ENCODE measurements at places on chromosomes 1 and 21. TPM values are rescaled to one million over a fixed set of nuclear protein-coding genes. Genes with fewer than 3 reads are reported as not detected.

The TAS1R2 gene
- polyA plus RNA-seq: not detected

The SGIP1 gene
- 1.4 TPM for polyA plus RNA-seq

The C1QB gene
- 351 TPM for polyA plus RNA-seq

The TBX19 gene
- 1.8 TPM for polyA plus RNA-seq

The CCNL2 gene
- polyA plus RNA-seq: 146 TPM

The KCNE1 gene
- polyA plus RNA-seq: 0.48 TPM

The TSSK3 gene
- polyA plus RNA-seq: 0.73 TPM

GRCh38 chr21:16353764-16354163 lies 624.0 kb downstream of the USP25 start:
- DNase-seq: no peak

GRCh38 chr21:42361286-42361685 lies 5.0 kb downstream of the TFF1 start:
- DNase-seq: no peak

- DNase-seq: no peak
Measured at GRCh38 chr1:17550729-17551584, 11.5 kb downstream of the ARHGEF10L start.

DNA sequence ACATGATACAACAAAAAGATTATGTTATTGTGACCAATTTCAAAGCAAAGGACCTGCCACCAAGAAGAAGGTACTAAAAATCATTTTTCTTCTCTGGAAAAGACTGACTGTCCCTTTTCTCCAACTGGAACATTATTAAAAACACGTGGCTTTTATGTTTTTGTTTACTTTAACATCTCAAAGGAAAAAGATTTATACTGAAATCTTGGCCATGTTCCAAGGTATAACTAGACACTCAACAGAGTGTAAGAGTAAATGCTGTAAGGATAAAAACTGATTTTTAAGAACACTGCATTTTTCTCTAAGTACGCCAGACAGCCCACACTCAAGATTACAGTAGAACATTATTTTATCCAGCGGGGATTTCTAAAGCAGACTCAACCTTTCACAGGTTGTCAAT lies 62.1 kb downstream of the BRWD1 start:
- DNase-seq: no peak

- DNase-seq: no peak
Measured at GRCh38 chr1:68331117-68331865, 99.0 kb upstream of the WLS start.

- DNase-seq: no peak
Measured at GRCh38 chr1:9293533-9294404, 1.1 kb downstream of the SPSB1 start.

GRCh38 chr1:221510793-221511503 lies 230.9 kb downstream of the DUSP10 start:
- no peak for DNase-seq

- peak; percentile 88 for DNase-seq
Measured at GRCh38 chr1:150567717-150568593, 11.5 kb downstream of the MCL1 start.

GRCh38 chr1:56948403-56949023 lies 17.3 kb downstream of the C8B start:
- no peak for DNase-seq

- DNase-seq: no peak
Measured at GRCh38 chr1:43448955-43449707, 4.6 kb downstream of the HYI start.

GRCh38 chr1:60906526-60906925 lies 175.8 kb upstream of the NFIA start:
- DNase-seq: no peak

DNA sequence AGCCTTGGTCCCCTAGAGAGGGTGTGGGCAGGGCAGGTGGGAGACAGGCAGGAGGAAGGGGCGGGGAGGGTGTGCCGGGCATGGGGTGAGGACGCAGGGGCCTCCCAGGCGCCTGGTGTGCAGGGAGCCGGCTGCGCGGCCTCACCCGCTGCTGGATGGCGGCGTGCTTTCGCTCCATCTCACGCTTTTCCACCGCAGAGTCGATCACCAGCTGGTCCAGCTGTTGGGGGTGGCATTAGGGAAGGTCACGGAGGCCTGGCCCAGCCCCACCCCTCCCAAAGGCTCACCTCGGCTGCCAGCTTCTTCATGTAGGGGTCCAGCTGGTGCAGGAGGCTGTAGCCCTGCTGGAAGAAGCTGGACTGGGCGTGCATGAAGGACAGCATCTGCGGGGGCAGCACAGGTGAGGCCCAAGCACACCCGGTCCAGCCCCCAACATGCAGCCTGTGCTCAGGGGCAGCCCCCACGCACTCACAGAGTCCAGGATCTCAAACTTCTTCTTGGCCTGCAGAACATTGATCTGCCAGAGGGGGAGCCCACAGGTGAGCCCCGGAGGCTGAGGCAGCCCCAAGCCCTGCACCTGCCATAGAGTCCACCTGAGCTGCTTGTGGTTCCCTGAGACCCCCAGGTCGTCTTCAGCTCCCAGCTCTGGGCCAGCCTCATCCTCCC lies 7.9 kb downstream of the ACAP3 start:
- DNase-seq: no peak

- DNase-seq: no peak
Measured at GRCh38 chr1:199083680-199084079, 444.8 kb downstream of the PTPRC start.

DNA sequence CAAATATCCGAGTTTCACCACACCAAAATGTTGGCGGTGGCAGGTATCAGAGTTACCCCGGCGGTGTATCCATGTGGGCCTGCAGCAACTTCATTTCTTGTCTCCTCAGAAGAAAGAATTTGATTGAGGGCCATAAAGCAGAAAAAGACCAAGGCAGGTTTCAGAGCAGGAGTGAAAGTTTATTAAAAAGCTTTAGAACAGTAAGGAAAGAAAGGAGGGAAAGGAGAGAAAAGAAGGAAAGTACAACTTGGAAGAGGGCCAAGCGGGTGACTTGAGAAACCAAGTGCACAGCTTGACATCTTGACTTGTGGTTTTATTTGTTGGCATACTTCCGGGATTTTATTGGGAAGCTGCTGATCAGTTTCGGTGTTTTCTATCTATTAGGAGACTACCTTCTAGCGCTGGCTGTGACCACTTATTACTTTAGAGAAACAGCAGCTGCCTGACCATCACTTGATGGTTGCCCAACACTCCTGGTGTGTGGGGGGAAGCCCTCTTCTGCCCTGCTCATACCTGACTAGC lies 75.5 kb upstream of the RAB3GAP2 start:
- no peak for DNase-seq

GRCh38 chr1:232551386-232551785 lies 78.5 kb downstream of the SIPA1L2 start:
- DNase-seq: no peak

Measured in urinary bladder (tissue), 4 donors.